Ovary (tissue), 10 donors: ENCODE measurements at places on chromosomes 5 and 9. TPM values are rescaled to one million over a fixed set of nuclear protein-coding genes. Genes with fewer than 3 reads are reported as not detected.

Gene PCDHGA8
- total RNA-seq: 4.0 TPM

GRCh38 chr9:15253197-15253596 lies 53.8 kb downstream of the TTC39B start:
- H3K36me3 ChIP-seq: no peaks in the 10 kb centered on the region
- H3K4me3 ChIP-seq: no peak overlapping the region
- no peaks in the 10 kb centered on the region for H3K4me1 ChIP-seq
- DNase-seq: no peak

GRCh38 chr9:17906841-17907778 lies 328.2 kb downstream of the SH3GL2 start:
- no peaks in the 10 kb centered on the region for H3K36me3 ChIP-seq
- H3K27ac ChIP-seq: peak overlapping the region; percentile 40
- H3K4me3 ChIP-seq: peak overlapping the region; percentile 49
- peaks cover 4% of the 10 kb centered on the region for H3K4me1 ChIP-seq

DNA sequence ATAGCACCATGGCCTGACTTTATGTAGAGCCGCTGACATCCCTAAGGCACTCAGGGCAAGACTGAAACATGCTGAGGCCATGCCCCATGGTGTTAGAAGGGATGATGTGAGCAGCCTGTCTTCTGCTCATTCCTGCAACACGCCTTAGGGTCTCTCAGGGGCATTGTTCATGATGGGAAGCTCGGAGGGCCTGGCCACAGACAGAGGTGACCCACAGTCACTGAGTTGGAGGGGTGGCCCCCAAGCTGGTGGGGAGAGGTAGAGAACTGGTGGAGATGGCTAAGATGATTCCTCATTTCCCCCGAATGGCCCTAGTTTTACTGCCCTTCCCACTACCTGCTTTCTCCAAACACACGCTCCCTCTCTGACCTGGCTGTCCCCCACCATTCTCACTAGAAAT lies 135.2 kb downstream of the BARX1 start:
- H3K27ac ChIP-seq: no peak overlapping the region
- no peaks in the 10 kb centered on the region for H3K4me1 ChIP-seq
- H3K27me3 ChIP-seq: no peaks in the 10 kb centered on the region

- no peaks in the 10 kb centered on the region for H3K4me1 ChIP-seq
- DNase-seq: no peak
- H3K27ac ChIP-seq: no peak overlapping the region
- no peak overlapping the region for H3K4me3 ChIP-seq
- no peaks in the 10 kb centered on the region for H3K36me3 ChIP-seq
These were observed 33.1 kb downstream of the EPB41L4A start for GRCh38 chr5:112385969-112386368.

- no peaks in the 10 kb centered on the region for H3K27me3 ChIP-seq
- H3K4me3 ChIP-seq: no peak overlapping the region
- no peak for DNase-seq
- H3K36me3 ChIP-seq: no peaks in the 10 kb centered on the region
- H3K4me1 ChIP-seq: no peaks in the 10 kb centered on the region
- H3K27ac ChIP-seq: no peak overlapping the region
These were observed 144.1 kb downstream of the CEP120 start for GRCh38 chr5:123279136-123279535.

DNA sequence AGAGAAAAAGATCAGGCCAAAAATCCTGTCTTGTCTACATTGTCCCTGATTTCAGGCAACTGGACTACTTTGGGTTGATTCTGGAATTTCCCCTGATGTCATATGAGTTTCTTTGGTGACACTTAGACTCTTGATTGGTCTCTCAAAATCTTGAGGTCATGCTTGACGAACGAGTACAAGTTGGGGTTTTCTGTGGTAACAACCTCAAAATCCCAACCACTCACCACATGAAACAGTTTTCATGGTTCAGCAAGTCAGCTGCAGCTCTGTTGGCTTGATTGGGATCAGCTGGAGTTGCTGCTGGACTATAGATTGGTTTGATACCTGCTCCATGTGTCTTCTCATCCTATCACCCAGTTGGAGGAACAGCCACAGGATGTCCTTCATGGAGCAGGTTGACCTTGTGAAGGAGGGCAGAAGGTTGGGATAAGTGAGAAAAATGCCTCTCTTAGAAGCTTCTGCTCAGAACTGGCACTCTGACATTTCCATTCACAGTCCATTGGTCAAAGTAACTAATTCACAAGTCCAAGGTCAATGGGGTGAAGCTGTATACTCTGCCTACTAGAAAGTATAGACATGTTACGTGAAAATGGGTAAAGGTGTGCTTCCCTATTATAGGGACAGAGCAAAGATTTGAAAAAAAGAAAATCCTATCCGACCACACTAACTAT lies 284.5 kb downstream of the SH3GL2 start:
- no peaks in the 10 kb centered on the region for H3K27me3 ChIP-seq
- no peak for DNase-seq
- no peak overlapping the region for H3K4me3 ChIP-seq
